Renal cortical epithelial cell (primary cell): ENCODE measurements at places on chromosomes 2 and 18. TPM values are rescaled to one million over a fixed set of nuclear protein-coding genes. Genes with fewer than 3 reads are reported as not detected.

DNA sequence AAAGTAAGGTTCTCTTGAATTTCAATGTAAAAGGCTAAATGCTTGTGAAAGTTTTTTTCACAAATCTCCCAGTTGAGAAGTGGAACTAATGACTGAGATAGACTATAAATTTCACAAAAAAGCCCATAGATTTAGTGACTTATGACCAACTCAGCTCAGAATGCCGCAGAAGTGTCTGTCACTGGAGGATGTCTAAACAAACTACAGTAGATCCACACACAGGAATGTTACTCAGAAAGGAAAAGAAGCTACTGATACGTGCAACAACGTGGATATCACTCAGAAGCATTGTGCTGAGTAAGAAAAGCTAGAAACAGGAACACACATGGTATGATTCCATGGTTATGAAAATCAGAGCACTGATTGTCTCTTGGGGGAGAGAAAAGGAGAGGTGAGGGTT lies 151.9 kb downstream of the DOCK10 start:
- no peak for DNase-seq

Gene TEX44
- not detected in 2 replicates for total RNA-seq

Gene ATP8B1
- total RNA-seq = 27.1 and 48.8 TPM in 2 replicates

GRCh38 chr2:45823723-45824206 lies 172.3 kb downstream of the PRKCE start:
- DNase-seq = peak; percentile 60

DNA sequence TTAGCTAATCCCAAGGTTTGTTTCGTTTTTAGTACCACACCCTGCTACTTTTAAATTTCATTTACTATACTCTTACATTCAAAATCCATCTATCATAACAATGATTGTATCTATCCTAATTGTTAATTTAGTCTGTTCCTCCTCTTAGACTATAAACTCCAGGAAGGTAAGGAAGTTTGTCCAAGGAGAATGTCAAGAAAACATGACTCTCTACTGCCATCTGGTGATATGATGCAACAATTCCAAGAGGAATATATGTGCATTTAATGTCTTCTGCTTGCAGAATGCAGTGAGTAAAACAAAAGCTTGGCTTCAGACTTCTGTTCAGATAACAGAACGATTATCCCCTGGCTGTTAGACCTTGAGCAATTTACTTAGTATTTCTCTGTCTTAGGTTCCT lies 1267.1 kb downstream of the LRP1B start:
- DNase-seq = peak; percentile 75

Gene CHRNA1
- 0.05 and 0.17 TPM in 2 replicates for total RNA-seq

DNA sequence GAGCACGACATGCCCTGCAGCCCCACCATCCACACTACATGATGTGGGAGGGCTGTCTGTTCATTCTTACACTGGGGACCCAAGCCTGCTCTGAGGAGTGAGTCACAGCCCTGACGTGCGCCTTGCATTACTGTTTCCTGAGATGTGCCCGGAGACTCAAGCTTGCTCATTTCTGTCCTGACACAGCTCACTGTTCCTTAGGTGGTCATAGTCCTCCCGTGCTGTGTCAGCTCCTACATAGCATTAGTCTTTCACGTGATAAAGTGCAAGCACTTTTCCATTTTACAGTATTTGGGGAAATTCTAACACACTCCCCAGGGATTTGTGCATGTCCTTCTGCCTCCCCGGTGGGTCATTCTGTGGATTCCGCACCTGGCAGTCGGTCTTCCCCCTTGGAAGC lies 46.2 kb upstream of the TRIM43B start:
- peak; percentile 68 for DNase-seq

Gene CAPN14
- total RNA-seq = 0.20 and 1.6 TPM in 2 replicates

GRCh38 chr18:10343778-10344177 lies 110.7 kb upstream of the APCDD1 start:
- no peak for DNase-seq

GRCh38 chr2:197950006-197950405 lies 145.6 kb downstream of the PLCL1 start:
- no peak for DNase-seq

DNA sequence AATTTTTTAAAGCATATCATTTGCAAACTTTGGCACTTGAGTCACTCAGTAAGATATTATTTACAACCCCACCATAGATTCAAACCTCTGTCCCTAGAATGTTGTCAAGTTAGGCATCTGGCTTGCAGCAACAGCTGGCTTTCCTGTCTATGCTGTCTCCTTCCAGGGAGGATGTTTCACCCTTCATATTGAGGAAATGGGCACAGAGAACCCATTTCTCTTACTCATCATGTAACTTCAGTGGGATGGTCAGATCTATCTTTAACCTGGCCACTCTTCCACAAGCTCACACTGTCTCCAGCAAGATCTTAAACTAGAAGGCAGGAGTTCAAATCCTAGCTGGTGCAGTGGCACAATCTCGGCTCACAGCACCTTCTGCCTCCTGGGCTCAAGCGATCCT lies 15.8 kb downstream of the LCT start:
- DNase-seq = no peak

DNA sequence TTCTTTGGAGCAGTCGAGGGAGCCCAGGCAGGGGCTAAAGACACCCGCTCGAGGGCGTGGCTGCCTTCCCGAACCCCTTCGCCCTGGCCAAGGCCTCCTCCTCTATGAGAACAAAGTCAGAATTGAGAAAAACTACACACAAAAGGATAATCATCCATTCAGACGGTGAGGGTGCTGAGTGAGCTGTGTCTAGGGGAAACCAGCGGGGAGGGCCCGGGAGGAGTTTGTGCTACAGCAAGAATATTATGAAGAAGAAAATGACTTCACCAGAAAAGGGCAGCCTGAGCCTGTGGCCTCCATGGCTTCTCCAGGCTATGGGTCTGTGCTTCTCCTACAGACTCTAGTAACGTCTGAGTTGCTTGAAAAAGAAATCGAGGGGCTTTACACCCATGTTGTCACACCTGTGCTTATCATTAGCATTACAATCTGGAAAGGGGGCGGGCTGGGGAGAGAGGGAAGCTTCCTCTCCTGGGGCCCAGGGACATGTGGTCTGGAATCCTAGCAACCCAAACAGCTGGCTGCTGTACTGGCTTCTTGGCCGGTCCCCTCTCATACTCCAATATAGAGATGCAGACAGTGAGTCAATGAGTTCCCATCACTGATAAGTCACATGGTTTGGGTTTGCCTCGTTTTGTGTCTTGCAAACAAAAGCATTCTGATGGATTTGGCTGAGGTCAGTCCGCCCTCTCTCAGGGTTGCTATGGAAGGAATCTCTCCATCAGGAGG lies 52.0 kb upstream of the ARL4C start:
- no peak for DNase-seq

Gene CFAP65
- 0.65 TPM in 1 of 2 replicates, not detected in the other for total RNA-seq

Gene HOXD1
- total RNA-seq = 4.2 and 15.7 TPM in 2 replicates

DNA sequence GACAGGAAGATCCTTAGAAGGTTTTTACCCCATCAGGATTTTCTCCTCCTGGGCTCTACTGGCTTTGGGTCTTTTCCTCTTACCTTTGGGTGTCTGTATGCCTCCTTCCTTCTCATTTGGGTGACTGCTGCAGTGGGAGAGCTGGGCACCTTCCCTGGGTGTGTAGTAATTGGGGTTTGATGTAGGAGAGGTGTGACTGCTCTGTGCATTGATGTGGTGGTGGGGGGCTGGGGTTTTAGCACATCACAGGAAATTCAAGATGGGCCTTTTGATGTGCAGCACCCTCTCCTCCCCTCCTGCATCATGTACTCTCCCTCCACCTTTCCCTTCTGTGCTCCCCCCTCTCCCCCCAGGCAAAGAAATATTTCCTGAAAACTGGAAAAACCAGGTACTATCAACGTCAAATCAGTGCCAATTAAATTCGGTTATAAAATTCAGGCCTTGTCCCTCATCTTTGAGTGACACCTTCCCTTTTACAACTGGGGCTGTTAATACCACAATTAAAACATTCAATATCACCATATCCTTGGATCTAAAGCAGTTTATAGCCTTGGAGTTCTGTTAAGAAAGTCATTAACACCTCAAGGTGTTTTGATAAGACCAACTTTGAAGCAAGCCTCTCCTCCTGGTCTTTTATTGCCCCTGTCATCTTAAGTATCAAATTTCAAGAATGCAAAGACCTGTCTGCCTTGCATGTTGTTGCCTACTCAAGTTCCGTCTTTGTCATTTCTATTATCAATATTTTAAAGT lies 23.3 kb downstream of the EDAR start:
- no peak for DNase-seq

Gene NT5DC4
- not detected in 2 replicates for total RNA-seq

Gene CD8B2
- not detected in 2 replicates for total RNA-seq

Gene NCKAP5
- total RNA-seq = 0.55 and 0.69 TPM in 2 replicates

DNA sequence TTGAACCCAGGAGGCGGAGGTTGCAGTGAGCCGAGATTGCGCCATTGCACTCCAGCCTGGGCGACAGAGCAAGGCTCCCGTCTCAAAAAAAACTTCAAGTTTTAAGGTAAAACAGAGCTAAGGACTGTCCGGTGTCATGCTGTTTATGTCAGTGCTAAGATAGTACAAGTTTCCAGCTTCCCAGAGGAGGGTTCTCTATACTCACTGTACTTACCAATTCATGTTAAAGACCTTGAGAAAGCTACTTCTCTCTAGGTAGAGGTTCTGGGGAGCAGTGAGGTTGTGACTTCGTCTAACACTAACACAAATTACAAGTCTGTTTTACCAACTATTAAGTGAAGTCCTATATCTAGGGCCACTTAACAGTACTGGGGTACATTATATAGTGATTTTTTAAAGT lies 18.8 kb downstream of the METTL21A start:
- DNase-seq = no peak

Gene GPR55
- total RNA-seq = not detected in 2 replicates

Gene HOXD3
- total RNA-seq = 2.3 and 26.9 TPM in 2 replicates

Gene CNTNAP5
- under 0.01 and 0.20 TPM in 2 replicates for total RNA-seq

Gene DGUOK
- total RNA-seq = 26.9 and 71.4 TPM in 2 replicates

GRCh38 chr18:2994603-2995432 lies 18.1 kb downstream of the LPIN2 start:
- no peak for DNase-seq

Gene AGAP1
- total RNA-seq = 10.2 and 17.6 TPM in 2 replicates

Gene PTPRN
- total RNA-seq = 0.35 and 0.52 TPM in 2 replicates

DNA sequence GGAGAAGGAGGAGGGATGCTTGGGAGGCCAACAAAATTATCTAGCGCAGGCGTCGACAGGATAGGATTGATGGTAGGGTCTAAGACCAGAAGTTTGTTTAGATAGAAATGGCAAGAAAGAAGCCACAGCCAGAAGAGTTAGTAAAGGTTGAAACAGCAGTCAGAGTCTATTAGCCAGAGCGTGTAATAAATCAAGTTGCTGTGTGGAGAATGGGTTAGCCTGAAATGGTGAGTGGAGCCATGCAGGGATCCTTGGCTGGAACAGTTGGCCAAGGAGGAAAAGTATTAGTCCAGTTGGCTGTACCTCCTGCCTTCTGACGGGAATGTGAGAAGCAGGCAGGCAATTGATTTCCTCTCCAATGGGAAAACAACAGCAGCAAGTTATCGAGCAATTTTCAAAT lies 190.7 kb upstream of the CCDC68 start:
- DNase-seq = no peak

GRCh38 chr2:219495531-219496122 lies 3.1 kb upstream of the GMPPA start:
- DNase-seq = peak; percentile 58

GRCh38 chr2:31058096-31059035 lies 79.9 kb downstream of the GALNT14 start:
- DNase-seq = no peak

DNA sequence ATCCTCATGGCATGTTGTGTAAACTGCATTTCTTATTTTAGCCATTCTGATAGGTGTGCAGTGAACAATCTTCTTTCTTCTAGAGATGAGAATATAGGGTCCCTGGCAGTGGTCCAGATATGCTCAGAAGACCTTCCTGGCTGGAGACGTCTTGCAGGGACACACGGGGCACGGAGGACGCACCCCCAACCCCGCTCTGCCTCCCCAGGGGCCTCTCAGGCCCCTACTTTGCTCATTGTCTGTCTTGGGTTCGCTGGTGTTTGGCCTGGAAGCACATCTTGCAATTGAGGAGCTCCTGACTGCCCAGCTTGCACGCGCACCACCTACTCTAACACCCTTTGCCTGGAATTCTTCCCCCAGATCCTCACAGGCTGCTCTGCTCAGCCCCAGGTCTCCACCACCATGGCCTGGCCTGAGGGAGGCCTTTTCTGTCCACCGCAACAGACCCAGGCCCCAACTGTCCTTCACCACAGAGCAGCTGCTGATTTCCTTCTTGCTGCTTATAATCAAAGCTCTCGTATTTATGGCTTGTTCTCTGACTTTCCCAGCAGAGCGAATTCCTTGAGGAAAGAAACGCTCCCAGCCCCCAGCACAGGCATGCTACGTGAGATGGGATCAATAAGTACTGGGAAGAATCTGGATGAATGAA lies 295.9 kb upstream of the HDAC4 start:
- no peak for DNase-seq

Gene CELF4
- not detected in 2 replicates for total RNA-seq

Gene B3GNT7
- total RNA-seq = 4.0 and 4.5 TPM in 2 replicates

Gene DSG2
- 111 and 134 TPM in 2 replicates for total RNA-seq

DNA sequence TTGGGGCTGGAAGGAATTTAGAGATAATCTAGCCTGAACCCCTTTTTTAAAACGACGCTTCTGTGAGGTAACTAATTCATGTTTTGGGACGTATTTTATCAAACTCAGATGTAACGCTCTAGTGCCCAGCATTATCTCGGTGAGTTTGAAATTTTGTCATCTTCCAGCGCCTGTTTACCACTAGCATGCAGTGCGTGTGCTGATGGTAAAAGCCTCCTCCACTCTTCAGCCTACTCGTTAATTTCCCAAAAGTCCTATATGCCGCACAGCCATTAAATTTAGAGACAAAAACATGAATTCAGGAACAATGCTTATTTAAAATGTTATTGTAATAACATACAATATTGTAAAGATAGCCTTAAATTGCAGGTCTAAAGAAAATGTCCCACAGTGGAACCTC lies 2.8 kb downstream of the ZCCHC2 start:
- no peak for DNase-seq

Gene RASGRP3
- total RNA-seq = 2.4 and 8.9 TPM in 2 replicates

- no peak for DNase-seq
Measured at GRCh38 chr2:155895016-155895415, 437.5 kb downstream of the NR4A2 start.

GRCh38 chr2:20224164-20224715 lies 690 bp downstream of the SDC1 start:
- no peak for DNase-seq
